ENCODE measurements at places on chromosomes 1 and 21. TPM values are rescaled to one million over a fixed set of nuclear protein-coding genes. Genes with fewer than 3 reads are reported as not detected.

DNA sequence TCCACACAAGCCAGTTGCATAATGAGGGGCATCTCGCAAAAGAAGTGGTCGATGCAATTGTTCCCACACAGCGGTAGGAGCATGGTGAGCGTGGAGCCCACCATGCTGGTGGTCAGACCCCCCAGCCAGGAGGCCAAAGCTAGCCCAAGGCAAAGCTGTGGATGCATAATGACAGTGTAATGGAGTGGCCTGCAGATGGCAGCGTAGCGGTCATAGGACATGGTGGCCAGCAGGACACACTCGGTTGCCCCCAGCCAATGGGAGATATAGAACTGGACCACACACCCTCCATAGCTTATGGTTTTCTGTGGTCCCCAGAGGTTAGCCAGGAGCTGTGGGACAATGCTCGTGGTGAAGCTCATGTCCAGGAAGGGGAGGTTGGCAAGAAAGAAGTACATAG lies 4.3 kb downstream of the OR2C3 start:
- DNase-seq, result no peak

IGSF21 gene
- not detected for total RNA-seq

DNA sequence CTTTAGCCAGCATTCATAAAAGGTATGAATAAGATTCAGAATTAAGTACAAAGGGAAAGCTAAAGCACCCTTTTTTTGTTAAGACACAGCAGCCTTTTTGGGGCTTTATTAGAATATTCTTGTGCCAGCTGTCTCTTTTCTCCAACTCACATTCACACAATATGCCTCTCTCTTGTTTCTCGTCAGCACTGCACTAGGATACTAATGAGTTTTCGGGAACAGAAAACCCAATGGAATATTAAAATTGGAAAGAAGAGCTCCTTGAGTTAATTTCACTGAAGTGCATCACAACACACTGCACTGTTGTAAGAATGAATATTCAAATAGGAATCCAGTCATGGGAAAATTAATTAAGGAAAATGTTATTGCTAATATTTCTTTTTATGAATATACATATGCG lies 410.4 kb upstream of the BEND5 start:
- DNase-seq, result no peak

- DNase-seq, result no peak
Measured at GRCh38 chr1:199593475-199593874, 434.0 kb upstream of the NR5A2 start.

RUNX1 gene
- total RNA-seq, result 43.1 TPM

All from M059J (cell line).